ENCODE measurements at places on chromosomes 2 and 18.

GRCh38 chr18:59150236-59150635, 10.6 kb downstream of the SEC11C start:
- no peaks in the 10 kb centered on the region for H3K4me1 ChIP-seq
- no peak overlapping the region for H3K4me3 ChIP-seq
- H3K27ac ChIP-seq = no peak overlapping the region
- H3K36me3 ChIP-seq = no peaks in the 10 kb centered on the region

DNA sequence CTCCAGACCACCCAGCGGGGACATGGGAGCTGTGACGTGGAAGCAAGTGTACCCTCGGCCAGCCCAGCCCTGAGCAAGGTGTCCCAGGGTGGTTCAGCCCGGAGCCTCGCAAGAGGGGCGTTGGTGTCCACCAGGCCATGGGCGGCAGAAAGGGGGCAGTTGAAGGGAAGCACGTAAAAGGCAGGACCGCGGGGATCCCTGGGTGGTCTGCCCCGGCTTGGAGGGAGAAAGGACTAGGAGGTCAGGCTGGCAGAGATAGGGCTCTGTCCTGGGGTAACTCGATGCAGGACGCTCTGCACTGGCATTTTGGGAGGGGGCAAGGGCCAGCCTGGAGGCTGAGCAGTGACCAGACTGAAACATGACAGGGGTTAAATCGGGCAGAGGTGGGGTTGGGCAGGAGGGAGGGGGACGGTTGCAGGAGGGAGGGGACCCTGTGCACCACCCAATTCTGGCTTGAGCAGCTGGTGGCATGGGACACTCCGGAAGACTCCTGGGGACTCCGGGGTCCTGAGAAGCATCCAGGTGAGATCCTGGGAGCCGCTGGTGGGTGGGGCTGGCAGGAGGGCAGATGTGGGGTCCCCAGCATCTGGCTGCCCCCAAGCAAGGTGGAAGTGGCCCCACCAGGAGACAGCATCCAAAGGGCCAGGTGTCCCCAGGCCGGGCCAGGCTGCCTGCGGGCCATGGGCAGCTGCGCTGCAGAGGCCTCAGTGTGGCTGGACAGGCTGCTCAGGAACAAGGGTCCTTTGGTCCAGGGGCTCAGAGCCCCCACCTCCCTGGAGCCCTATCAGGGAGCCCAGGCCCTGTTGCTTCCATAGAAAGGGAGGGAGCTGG, 46.8 kb upstream of the GPC1 start:
- H3K4me3 ChIP-seq = no peak overlapping the region
- H3K27ac ChIP-seq = no peak overlapping the region
- no peaks in the 10 kb centered on the region for H3K36me3 ChIP-seq
- no peaks in the 10 kb centered on the region for H3K4me1 ChIP-seq
- DNase-seq = no peak

GRCh38 chr18:51190000-51190399, 7.5 kb downstream of the MEX3C start:
- no peak overlapping the region for H3K27ac ChIP-seq
- peaks cover 4% of the 10 kb centered on the region for H3K4me1 ChIP-seq
- H3K27me3 ChIP-seq = no peaks in the 10 kb centered on the region
- DNase-seq = no peak
- no peak overlapping the region for H3K4me3 ChIP-seq

GRCh38 chr2:196849895-196850294, 40.7 kb upstream of the C2orf66 start:
- no peak overlapping the region for H3K27ac ChIP-seq
- no peaks in the 10 kb centered on the region for H3K27me3 ChIP-seq
- H3K4me1 ChIP-seq = no peaks in the 10 kb centered on the region

DNA sequence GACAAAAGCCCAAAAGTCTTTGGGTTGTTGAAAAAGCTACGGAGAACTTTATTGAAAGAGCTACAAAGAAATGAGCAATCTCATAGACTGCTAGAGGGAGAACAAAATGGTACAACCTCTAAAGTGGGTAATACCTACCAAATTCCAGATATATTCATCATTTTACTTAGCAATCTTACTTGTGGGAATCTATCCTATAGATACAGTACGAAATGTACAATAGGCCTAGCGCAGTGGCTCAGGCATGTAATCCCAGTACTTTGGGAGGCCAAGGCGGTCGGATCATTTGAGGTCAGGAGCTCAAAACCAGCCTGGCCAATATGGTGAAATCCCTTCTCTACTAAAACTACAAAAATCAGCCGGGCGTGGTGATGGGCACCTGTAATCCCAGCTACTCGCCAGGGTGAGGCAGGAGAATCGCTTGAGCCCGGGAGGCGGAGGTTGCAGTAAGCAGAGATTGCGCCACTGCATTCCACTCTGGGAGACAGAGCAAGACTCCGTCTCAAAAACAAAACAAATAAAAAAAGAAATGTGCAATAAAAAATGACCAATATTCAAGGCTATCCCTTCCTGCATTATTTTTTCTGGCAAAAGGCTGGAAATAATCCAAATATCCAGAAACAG, 10.1 kb downstream of the EXOC6B start:
- H3K27ac ChIP-seq = no peak overlapping the region
- no peaks in the 10 kb centered on the region for H3K27me3 ChIP-seq
- no peaks in the 10 kb centered on the region for H3K4me1 ChIP-seq
- no peak overlapping the region for H3K4me3 ChIP-seq
- no peaks in the 10 kb centered on the region for H3K36me3 ChIP-seq

DNA sequence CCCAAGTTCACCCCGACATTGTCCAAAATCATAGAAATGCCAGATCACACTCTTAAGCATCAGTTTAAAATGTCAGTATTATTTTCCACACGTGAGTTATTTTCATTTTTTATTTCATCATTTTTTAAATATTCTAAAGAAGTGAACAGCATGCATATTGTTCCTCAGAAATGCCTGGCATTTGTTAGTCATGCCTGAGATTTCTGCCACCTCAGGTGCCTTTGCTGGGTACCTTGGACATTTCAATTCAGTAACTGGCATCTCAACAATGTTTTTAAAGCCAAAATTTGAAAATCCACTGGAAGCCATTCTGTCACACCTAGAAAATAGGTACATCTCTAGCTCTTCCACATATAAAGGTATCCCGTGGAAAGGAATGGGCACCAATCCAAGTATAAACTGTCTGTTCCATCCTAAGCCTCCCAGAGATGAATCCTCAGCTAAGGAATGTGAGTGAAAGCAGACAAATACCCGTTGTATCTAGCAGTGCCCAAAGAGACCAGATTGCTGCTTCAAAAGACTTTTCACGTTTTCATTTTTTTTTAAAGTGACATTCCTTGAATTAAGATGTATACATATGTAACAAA, 159.8 kb downstream of the ZNF385B start:
- H3K36me3 ChIP-seq = no peaks in the 10 kb centered on the region
- no peak overlapping the region for H3K4me3 ChIP-seq
- no peaks in the 10 kb centered on the region for H3K27me3 ChIP-seq
- DNase-seq = no peak
- H3K4me1 ChIP-seq = no peaks in the 10 kb centered on the region

DNA sequence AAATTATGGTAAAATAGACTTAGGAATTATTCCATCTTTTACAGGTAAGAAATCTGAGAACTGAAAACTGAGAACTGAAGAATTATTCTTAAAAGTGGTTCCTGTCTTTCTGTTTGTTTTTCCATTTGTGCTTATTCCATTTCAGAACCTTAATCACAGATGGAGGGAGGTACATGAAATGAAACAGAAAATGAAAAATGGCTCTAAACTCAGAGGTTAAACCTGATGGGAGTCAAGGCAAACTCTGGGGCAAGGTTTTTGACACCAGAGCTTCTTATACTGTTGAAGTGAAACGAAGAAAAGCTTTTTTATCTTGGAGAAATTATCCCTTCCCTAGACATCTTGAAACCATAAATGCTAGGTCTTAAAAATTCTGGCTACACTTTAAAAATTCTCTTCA, 182.1 kb downstream of the ZNF804A start:
- no peak overlapping the region for H3K27ac ChIP-seq
- no peaks in the 10 kb centered on the region for H3K4me1 ChIP-seq
- H3K27me3 ChIP-seq = no peaks in the 10 kb centered on the region
- DNase-seq = no peak
- no peak overlapping the region for H3K4me3 ChIP-seq
- H3K36me3 ChIP-seq = no peaks in the 10 kb centered on the region

GRCh38 chr2:190683802-190684201, 34.9 kb downstream of the NAB1 start:
- H3K27me3 ChIP-seq = no peaks in the 10 kb centered on the region
- H3K4me3 ChIP-seq = no peak overlapping the region
- peaks cover 9% of the 10 kb centered on the region for H3K4me1 ChIP-seq
- DNase-seq = no peak
- H3K27ac ChIP-seq = no peak overlapping the region

GRCh38 chr2:134137182-134137611, 116.7 kb upstream of the MGAT5 start:
- no peak overlapping the region for H3K4me3 ChIP-seq
- DNase-seq = no peak
- no peaks in the 10 kb centered on the region for H3K27me3 ChIP-seq
- no peak overlapping the region for H3K27ac ChIP-seq
- H3K36me3 ChIP-seq = no peaks in the 10 kb centered on the region
- H3K4me1 ChIP-seq = peaks cover 12% of the 10 kb centered on the region

GRCh38 chr2:177797808-177798207, 274.8 kb downstream of the PDE11A start:
- H3K4me3 ChIP-seq = no peak overlapping the region
- DNase-seq = peak; percentile 53
- H3K27ac ChIP-seq = no peak overlapping the region
- no peaks in the 10 kb centered on the region for H3K36me3 ChIP-seq
- H3K4me1 ChIP-seq = peaks cover 2% of the 10 kb centered on the region
- H3K27me3 ChIP-seq = no peaks in the 10 kb centered on the region

DNA sequence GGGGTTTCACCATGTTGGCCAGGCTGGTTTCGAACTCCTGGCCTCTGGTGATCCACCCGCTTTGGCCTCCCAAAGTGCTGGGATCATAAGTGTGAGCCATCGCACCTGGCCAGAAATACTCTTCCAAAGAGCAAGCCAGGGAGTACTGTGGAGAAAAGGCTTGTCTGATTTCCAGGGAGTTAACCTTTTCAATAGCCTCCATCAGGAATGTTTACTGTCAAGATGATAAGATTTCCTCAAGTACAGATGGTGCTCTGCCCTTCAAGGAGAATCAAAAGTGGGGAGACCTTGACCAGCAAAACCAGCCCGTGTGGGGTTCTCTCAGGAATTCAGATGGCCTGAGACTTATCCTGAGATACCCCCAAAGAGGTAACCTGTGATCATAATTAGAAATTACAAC, 237.2 kb downstream of the PRKCE start:
- no peak overlapping the region for H3K4me3 ChIP-seq
- H3K27me3 ChIP-seq = no peaks in the 10 kb centered on the region
- no peak for DNase-seq
- H3K36me3 ChIP-seq = no peaks in the 10 kb centered on the region
- H3K4me1 ChIP-seq = no peaks in the 10 kb centered on the region

DNA sequence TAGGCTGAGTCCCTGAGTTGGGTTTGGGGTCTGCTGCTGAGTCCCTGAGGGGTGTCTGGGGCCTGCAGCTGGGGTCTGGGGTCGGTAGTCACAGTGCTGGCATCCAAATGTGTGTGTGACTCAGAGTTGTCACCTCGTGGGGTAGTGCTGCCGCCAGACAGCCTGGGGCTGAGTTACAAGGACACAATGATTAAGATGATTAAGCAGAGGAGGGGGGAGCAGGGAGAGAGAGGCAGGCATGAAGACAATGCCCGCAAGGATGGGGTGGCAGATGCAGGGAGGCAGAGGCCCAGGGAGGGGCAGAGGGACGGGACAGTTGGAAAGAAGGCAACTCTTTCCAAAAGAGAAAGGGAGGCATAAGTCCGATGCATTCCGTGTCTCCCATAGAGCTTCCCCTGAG, 120.2 kb downstream of the CELF4 start:
- no peaks in the 10 kb centered on the region for H3K36me3 ChIP-seq
- DNase-seq = peak; percentile 71
- H3K4me1 ChIP-seq = no peaks in the 10 kb centered on the region
- H3K27me3 ChIP-seq = no peaks in the 10 kb centered on the region
- H3K4me3 ChIP-seq = no peak overlapping the region

GRCh38 chr2:29650631-29651097, 270.7 kb downstream of the ALK start:
- no peaks in the 10 kb centered on the region for H3K4me1 ChIP-seq
- H3K27ac ChIP-seq = no peak overlapping the region
- H3K36me3 ChIP-seq = no peaks in the 10 kb centered on the region
- H3K4me3 ChIP-seq = no peak overlapping the region

DNA sequence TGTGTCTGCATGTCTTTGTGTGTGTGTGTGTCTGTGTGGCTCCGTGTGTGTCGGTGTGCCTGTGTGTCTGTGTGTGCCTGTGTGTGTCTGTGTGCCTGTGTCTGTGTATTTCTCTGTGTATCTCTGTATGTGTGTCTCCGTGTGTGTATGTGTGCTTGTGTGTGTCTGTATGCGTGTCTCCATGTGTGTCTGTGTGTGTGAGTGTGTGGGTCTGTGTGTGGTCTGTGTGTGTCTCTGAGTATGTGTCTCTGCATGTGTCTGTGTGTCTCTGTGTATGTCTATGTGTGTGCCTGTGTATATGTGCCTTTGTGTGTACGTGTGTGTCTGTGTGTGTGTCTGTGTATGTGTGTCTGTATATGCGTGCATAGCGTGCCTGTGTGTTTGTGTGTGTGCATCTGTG, 45.2 kb downstream of the MYCN start:
- no peak overlapping the region for H3K4me3 ChIP-seq
- H3K27me3 ChIP-seq = no peaks in the 10 kb centered on the region
- no peak for DNase-seq
- peaks cover 3% of the 10 kb centered on the region for H3K4me1 ChIP-seq

DNA sequence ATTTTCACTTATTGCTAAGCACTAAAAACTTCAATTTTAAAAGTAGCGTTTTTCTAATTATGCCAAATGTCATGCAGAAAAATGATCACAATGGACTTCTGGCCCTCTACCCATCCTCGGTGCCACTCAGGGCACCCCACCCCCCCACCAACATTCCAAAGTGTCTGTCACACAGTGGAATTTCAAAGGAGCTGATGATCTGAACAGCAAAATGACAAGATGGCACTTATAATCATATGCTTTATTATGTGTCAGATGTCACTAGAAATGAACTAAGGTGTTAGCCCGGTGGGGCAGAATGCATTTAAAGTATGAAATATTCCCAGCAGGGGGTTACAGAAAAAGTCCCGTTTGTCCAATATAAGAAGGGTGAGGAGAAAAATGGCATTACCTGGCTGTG, 360.7 kb upstream of the RAB12 start:
- H3K4me1 ChIP-seq = peaks cover 7% of the 10 kb centered on the region
- no peaks in the 10 kb centered on the region for H3K27me3 ChIP-seq
- no peaks in the 10 kb centered on the region for H3K36me3 ChIP-seq
- no peak overlapping the region for H3K27ac ChIP-seq

GRCh38 chr2:109266496-109266895, 137.5 kb downstream of the SH3RF3 start:
- no peaks in the 10 kb centered on the region for H3K36me3 ChIP-seq
- no peaks in the 10 kb centered on the region for H3K4me1 ChIP-seq
- no peak overlapping the region for H3K27ac ChIP-seq
- DNase-seq = no peak
- no peaks in the 10 kb centered on the region for H3K27me3 ChIP-seq

DNA sequence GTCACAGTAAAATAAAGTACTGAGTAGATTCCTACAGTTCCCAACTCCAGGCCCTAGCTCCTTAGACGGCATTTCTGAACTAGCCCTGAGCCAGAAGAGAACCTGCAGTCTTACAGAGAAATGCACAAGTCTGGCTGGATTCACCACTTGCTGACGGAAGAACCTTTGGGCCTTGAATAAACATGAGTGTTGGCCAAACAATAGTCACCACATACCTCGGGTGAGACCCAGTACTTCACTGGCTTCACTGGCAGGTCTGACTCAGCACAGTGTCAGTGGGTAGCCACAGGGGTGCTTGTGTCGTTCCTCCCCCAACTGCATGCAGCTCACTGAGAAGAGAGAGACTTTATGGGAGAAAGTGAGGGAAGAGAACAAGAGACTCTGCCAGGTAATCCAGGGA, 88.9 kb downstream of the TMEM185B start:
- no peaks in the 10 kb centered on the region for H3K27me3 ChIP-seq
- H3K4me3 ChIP-seq = no peak overlapping the region
- peak; percentile 85 for DNase-seq
- no peak overlapping the region for H3K27ac ChIP-seq
- no peaks in the 10 kb centered on the region for H3K4me1 ChIP-seq

Measured in mesendoderm (in vitro differentiated cells).